ENCODE measurements at places on chromosomes 7 and 10. TPM values are rescaled to one million over a fixed set of nuclear protein-coding genes. Genes with fewer than 3 reads are reported as not detected.

MAGI2 gene
- total RNA-seq, result 0.40 TPM

C1GALT1 gene
- total RNA-seq, result 32.7 TPM

PIP gene
- total RNA-seq, result not detected

ELOVL3 gene
- 0.21 TPM for total RNA-seq

AP1S1 gene
- total RNA-seq, result 149 TPM

CC2D2B gene
- not detected for total RNA-seq

OR2A12 gene
- not detected for total RNA-seq

GTF2IRD1 gene
- 7.7 TPM for total RNA-seq

MACC1 gene
- total RNA-seq, result not detected

NUTM2E gene
- 0.52 TPM for total RNA-seq

GRM3 gene
- not detected for total RNA-seq

OR6V1 gene
- total RNA-seq, result not detected

PLPP4 gene
- total RNA-seq, result 0.14 TPM

TRIL gene
- not detected for total RNA-seq

ABCA13 gene
- total RNA-seq, result 0.05 TPM

SPDYE16 gene
- total RNA-seq, result not detected

NACAD gene
- 0.16 TPM for total RNA-seq

CTAGE4 gene
- total RNA-seq, result not detected

SUMF2 gene
- 114 TPM for total RNA-seq

GPR15LG gene
- not detected for total RNA-seq

AKR1C2 gene
- total RNA-seq, result 3,160 TPM

RARRES2 gene
- not detected for total RNA-seq

OR2A1 gene
- not detected for total RNA-seq

EIF5AL1 gene
- total RNA-seq, result 3.8 TPM

ODAD2 gene
- total RNA-seq, result 0.27 TPM

ORAI2 gene
- 31.2 TPM for total RNA-seq

SPAM1 gene
- total RNA-seq, result not detected

NKX2-3 gene
- not detected for total RNA-seq

SPDYE1 gene
- not detected for total RNA-seq

Data from A549 treated with CpdA at 1 μM for 4 hours (cell line).